ENCODE measurements at places on chromosomes 7 and 10.

- no peak for DNase-seq
Observed at GRCh38 chr7:79520543-79520942, 67.1 kb upstream of the MAGI2 start.

DNA sequence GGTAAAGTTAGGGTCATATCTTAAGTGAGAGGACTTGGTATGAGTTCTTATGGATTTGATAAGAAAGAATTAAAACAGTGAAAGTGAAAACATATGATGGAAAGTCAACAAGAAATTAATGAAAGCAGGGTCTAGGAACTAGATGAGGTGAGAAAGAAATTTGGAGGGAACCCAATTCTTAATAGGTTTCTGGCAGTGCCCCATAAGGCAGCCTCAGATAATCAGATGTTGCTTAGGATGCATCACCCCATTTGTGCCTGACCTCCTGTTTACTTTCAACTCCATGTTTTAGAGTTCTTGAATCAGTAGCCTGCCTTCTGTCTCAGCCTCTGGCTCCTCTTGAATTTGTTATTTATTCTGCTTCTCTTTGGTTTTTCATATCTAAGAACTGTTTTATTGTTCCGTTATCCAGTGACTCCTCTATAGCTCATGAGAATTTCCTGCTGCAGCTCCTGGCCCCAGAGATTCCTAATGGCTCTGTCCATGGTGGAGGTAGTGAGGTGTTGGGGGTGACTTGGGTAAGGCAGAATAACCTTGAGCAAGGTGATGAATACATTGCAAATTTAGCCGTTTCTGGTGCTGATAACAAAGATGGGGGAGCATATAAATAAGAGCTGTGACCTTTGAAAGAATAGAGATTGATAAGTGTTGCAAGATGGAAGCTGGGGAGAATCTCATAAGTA, 17.6 kb downstream of the ITGB8 start:
- DNase-seq, result no peak

DNA sequence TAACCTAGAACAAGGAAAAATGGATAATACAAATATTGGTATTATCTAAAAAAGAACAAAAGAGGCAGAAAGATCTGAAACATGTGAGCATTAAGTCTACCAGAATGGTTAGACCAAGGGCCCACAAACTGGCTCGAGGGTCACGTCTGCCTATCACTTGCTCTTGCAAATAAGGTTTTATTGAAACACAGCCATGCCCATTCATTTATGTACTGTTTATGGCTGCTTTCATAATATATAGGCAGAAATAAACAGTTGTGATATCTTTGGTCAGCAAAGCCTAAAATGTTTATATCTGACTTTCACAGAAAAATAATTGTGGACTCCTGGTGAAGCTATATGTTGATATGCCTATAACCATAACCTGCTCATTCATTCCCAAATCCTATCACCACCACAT, 71.8 kb downstream of the AASS start:
- no peak for DNase-seq

DNA sequence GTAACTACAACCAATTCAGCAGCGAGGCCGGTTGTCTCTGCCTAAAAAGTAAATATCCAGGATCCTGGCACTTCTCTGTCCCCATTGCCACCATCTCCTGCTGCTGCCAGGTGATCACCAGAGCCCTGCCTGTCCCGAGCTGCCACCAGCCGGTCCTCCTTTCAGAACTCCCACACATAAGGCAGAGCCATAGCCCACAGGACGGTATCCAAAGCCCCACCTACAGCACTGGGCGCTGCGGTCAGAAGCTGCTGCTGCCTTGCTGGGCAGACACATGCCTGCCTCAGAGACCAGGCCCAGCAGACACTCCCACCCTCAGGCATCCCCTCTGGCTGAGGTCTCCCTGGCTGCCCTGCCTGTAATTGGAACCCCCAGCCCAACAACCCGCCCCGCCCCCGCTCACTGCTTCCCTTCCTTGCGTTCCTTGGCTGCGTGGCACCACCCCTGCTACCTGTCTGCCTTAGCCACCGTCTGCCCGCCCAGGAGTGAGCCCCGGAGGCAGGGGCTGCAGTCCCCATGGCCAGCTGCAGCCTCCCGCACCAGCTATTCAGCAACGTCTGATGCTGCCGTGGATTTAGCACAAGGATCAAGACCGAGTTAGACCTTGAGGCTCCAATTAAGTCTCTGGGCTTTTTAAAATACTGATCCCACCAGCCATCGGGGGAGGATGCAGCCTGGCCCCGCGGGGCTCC, 100.7 kb downstream of the CYTH3 start:
- no peak for DNase-seq

DNA sequence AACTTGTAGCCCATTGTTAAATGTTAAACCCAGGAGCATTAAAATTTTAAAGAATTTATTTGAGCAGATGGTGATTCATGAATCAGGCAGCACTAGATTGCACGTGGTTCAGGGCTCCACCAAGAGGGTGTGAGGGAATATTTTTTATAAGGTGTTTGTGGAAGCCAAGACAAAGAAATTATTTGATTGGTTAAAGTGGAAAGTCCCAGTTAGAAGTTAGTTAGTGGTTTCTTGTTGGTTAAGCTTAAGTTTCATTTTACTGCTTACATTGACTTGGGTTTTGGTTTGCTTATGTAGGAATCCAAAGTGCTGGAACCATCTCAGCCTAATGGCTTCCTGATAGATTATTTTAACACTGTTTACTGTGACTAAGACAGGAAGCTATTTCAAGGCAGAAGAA, 906.2 kb downstream of the LRMDA start:
- no peak for DNase-seq

DNA sequence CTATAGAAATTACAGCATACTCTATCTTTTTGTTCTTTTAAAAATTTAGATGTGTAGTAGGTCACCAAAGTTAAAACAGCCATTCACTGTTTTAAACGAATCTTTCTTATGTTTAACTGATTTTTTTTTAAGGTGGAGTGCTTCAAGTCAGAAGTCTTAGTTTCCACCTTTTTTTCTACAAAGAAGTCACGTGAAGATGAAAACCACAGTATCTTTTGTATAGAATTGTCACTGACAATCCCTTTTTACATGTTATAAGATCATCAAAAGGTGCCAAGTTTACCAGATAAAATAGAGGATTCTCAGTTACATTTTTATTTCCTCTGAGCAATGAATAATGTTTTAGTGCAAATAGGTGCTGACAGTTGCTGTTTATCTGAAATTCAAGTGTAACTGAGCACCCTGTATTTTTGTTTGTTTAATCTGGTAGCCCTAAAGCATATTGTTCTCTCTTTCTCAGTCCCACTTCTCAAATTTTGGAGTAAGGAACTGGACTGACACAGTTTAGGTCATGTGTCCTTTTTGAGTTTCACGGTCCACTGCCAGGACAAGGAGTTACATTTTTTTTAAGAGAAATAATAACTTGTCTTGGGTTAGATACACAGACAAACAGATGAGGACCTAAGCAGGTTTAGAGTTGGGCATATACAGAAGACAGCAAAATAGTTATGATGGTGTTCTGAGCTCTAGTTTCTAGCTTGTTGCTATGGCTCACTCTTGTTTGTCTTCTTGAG, 233.2 kb upstream of the MBL2 start:
- DNase-seq, result no peak

GRCh38 chr10:97185326-97186058, at the start of gene SLIT1:
TSS of gene SLIT1 (minus strand) at chr10:97185959. CDS start at chr10:97185674, 285 bp downstream.
- no peak for DNase-seq

- no peak for DNase-seq
Observed at GRCh38 chr7:35723011-35723410, 28.1 kb upstream of the HERPUD2 start.
